ENCODE measurements at places on chromosomes 5 and 9.

- no peak for DNase-seq
Observed at GRCh38 chr5:35483780-35484179, 133.9 kb upstream of the SPEF2 start.

DNA sequence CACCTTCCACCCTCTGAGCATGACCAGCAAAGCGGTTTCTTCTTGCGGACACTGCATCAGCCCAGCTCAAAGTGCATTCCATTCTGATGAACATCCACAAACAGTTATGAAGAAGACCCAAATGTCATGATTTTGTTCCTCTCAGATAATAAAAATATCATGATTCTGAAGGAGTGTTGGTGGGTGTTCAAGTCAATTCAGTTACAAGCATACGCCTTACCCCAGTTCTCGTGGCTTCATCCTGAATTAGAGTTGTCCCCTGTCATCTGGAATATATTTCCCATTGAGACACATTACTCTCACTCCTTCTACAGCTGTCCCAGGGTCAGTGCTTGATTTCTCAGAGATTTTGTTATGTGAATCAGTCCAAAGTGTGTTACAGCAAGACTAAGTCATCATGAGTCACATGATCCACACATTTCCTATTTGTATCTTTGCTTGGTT, 325.4 kb downstream of the RFX3 start:
- DNase-seq, result no peak

DNA sequence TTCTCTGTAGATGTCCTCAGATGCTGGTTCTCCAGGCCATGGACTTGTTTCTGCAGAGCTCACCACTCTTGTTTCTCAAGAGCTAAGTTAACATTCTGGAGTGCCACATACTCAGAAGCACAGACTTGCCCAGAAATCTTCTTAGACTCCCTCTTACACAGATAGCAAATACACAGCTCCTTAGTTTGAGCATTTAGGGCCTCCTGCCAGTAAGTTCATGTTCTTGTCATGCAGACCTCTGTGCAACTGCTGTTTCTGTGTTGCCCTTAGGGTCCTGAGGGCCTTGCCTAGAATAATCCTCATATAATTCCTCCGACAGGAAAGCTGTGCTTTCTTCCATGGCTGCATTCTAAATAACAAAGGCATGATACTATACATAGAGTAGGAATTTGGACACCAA, 1.3 kb upstream of the PTPDC1 start:
- no peak for DNase-seq

- DNase-seq, result no peak
Observed at GRCh38 chr9:6714176-6714575, 43.6 kb upstream of the KDM4C start.

GRCh38 chr5:930866-931265, 38.2 kb downstream of the TRIP13 start:
- no peak for DNase-seq

DNA sequence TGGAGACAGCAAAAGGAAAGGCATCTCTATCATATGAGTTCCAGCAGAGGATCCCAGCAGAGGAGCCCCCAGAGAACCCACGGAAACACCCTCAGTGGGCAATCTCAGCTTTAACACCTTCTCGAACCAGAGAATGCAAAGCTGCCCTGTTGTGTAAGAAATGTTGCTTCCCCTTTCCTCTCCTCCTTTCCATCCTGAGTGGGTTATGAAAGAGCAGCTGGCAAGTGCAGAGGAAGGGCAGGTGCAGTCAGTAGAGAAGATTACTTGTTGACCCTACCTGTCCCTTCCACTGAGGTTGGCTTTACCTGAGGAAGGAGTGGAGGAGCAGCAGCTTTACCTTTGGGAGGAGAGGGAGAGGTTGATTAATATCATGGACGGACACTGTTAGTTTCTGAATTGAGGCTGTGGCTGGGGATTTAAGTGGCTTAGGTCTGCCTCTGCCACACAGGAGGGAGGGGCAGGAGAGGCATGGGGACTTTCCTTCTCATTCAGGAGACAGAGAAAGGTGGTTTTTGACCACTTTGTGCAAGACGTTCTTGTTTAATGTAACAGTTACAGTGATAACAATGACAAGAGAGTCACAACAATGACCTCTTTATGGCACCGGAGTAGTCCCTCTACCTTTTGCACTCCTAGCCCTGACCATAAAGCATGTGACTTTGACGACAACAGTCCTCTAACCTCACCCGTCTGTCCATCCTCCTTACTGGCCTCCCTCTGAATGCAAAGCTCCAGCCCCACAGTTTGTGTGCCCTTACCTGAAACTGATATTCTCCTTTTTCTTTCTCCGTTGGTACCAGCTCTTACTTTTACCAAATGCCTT, 254.8 kb downstream of the NSG2 start:
- no peak for DNase-seq

DNA sequence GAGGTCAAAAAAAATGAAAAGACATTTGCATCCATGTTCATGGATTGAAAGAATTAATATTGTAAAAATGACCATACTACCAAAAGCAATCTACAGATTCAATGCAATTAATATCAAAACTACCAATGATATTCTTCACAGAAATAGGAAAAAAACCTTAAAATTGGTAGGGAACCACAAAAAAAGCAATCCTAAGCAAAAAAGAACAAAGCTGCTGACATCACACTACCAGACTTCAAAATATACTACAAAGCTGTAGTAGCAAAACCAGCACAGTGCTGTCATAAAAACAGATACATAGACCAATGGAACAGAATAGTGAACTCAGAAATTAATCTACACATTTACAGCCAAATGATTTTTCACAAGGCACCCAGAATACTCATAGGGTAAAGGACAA, 34.3 kb downstream of the RGMB start:
- no peak for DNase-seq

DNA sequence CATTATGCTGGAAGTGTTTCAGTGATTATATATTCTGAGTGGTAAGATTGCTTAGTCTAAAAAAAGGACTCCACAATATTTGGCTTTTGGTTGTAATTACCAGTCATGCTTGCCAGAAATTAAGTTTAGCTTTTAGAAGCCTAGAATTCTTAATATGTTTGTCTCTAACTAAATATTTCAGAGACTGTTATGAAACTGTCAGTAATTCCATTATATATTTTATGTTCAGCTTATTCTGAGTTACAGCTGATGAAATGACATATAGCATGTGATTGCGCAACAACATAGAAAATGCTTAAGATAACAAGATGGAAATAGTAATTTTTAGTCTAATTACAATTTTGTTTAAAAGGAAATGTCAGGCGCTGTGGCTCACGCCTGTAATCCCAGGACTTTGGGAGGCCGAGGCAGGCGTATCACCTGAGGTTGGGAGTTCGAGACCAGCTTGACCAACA, 44.2 kb downstream of the KIAA1958 start:
- DNase-seq, result no peak

DNA sequence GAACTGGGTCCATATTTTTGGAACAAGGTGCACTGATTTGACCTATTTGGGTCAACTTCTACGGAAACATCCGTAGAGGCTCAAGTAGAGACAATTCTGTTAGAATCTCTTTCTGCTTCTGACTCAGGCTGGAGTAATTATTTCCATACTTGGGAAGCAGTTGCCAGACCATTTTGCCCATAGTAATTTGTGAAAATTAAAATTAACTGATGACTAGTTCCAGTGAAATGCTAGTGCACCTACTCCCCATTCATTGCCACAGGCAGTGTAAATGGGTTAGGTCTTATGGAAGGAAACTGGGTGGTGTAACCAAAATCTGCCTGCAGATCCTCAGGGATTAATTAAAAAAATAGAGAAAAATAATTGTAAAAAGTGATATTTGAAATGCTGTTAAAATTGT, 201.1 kb downstream of the TENT4A start:
- no peak for DNase-seq

DNA sequence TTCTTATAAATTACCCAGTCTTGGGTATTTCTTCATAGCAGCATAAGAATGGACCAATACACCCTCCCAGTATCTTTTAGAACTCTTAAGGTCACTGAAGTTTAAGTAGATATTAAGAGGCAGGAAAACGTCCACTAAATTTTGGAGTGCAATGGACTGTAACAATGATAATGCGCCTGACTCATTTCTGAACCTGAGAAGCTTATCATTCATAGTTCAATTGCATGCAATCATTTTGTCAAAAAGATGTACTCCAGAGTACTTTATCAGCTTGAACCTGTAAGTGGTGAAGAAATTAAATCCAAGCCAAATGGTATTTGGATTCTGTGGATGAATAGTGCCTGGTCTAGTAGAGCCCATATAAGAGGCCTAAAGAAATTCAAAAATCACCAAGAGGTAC, 196.5 kb upstream of the CDH9 start:
- DNase-seq, result no peak

- no peak for DNase-seq
Observed at GRCh38 chr5:176134529-176135223, 103.5 kb upstream of the SIMC1 start.

DNA sequence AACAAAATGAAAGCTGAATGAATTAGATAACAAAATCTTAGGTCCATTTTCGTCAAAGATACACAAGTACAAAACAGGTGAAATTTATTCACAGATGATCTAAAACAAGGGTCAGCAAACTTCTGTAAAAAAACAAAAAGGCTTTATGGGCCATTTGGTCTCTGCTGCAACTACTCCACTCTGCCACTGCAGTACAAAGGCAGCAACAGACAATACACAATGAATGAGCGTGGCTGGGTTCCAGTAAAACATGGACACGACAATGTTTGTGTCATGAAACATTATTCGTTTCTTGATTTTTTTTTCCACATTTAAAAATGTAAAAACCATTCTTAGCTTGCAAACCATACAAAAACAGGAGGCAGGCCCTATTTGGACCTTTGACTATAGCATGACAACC, 71.9 kb downstream of the ECPAS start:
- no peak for DNase-seq

GRCh38 chr5:102933316-102933715, 178.2 kb downstream of the PAM start:
- no peak for DNase-seq

DNA sequence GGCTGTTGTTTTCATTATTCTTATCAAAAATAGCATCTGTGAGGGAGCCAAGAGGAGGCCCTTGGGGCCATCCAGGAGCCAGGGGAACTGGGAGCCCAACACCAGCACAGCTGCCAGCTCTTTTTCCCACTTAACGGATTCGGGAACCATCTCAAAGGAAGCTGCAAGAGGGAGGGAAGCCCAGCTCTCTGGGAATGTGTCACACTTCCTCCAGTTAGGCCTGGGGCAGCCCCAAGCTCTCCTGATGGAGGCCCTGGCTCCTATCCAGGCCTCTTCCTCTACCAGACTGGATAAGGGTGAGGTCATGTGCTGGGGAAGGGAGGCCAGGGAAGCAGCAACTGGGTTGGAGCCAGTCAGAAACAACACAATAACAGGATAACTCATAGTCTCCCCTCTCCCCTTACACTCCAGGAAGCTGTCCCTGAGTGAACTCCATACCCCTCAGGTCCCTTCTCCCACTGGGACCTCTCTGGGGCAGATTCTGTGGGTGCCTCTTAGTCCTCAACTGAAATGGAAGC, 12.7 kb downstream of the CSF2 start:
- no peak for DNase-seq

DNA sequence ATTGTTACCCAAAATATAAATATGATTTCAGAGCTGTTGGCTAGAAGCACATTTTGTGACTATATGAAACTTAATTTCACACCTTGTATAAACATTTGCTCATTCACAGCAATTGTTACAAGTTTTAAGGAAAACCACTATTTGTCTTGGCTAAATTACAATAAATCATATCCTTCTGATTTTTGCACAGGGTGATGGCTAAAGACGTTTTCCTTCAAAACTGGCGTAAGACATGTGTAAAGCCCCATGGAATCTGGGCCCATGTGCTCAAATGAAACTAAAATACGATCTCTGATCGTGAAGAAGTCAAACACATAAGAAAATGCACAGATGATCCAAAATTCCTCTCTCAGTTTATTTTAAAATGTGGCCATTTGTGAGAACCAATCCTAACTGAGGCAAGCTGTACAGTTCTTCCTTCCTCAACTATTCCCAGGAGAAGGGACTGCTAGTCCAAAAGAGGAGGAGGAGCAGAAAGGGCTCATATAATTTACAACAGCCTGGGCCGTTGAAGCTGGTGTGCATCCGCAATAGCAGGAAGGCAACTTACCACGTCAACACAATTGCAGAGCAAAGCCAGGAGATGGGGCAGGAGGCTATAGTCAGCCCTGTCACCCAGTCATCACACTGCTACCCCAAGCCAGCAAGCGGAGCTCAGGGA, 98.4 kb downstream of the MED27 start:
- no peak for DNase-seq

- DNase-seq, result no peak
Observed at GRCh38 chr9:115673599-115673998, 480.0 kb upstream of the PAPPA start.

- no peak for DNase-seq
Observed at GRCh38 chr5:14251733-14252132, 108.6 kb downstream of the TRIO start.

- DNase-seq, result no peak
Observed at GRCh38 chr5:138082033-138082432, 1.8 kb upstream of the WNT8A start.

GRCh38 chr5:171840066-171840465, 54.4 kb downstream of the SMIM23 start:
- DNase-seq, result no peak

DNA sequence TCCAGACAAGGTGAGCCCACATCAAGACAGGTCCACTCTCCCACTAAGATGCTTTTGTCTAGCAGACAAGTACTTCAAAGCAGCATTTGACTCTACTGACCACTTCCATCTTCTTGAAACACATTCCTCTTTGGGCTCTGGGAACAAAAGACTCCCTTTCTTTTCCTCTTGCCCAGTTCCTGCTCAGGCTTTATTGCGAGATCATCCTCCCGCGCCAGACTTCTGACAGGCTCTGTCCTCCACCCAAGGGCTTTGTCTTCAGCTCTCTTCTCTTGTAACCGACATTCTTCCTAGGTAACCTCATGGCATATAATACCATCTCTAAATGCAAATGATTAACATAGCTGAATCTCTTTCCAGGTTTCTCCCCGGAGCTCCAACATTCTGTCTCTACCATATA, 85.8 kb downstream of the NUDT12 start:
- no peak for DNase-seq

DNA sequence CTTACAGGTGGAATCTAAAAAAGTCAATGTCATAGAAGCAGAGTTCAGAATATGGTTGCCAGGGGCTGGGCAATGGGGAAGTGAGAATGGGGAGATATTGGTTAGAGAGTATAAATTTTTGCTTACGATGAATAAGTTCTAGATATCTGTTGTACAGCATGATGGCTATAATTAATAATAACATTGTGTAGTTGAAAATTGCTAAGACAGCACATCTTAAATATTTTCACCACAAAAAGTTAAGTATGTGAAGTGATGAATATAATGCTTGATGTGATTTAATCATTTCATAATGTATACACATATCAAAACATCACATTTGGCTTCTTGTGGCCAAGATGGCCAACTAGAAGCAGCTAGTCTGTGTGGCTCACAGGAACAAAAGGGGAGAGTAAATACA, 425.9 kb upstream of the ACO1 start:
- no peak for DNase-seq

GRCh38 chr5:14123974-14124482, 19.1 kb upstream of the TRIO start:
- no peak for DNase-seq

GRCh38 chr9:69627281-69627680, 44.9 kb downstream of the APBA1 start:
- no peak for DNase-seq

Data from hypothalamus (tissue), 51 donors.